ENCODE measurements at places on chromosomes 7 and 10.

DNA sequence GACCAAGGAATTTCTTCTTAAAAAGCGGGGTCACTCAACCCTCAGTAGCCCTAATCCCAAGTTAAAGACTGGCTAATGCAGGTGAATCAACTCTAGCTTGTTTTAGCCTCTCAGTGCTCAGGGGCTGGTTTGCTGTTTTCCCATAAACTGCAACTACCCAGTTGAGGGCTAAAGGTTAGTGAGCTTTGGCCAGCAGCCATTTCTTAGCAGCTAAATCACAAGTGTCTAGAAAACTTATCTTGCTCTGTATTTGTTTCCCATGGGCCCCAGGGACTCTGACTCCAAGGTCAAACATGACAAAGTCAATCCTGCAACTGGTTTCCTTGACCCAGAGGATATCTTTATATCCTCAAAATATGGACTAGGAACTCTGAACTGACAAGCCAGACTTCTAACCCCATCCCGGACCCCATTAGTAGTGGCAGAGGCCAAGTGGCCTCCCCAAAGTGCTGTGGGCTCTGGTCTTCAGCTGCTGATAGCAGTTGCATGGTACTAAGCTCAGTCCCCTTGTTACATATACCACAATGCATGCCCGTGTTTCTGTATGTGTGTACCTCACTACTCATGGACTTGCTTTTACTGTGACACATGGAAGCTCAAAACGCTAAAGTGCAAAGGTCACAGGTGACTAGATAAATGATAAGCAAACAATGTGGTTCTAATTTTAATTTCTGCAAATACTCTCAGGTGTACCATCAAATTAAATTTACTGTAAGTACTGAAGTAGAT, 793.0 kb upstream of the IGFBP3 start:
- DNase-seq: no peak

- no peak for DNase-seq
These were observed 34.5 kb downstream of the LYZL1 start for GRCh38 chr10:29323367-29323766.

- DNase-seq: no peak
These were observed 19.0 kb downstream of the GARS1 start for GRCh38 chr7:30613366-30614325.

- DNase-seq: peak; percentile 21
These were observed 1.2 kb downstream of the PTEN start for GRCh38 chr10:87864496-87865059.

- no peak for DNase-seq
These were observed 720.5 kb downstream of the GRID1 start for GRCh38 chr10:85645926-85646711.

DNA sequence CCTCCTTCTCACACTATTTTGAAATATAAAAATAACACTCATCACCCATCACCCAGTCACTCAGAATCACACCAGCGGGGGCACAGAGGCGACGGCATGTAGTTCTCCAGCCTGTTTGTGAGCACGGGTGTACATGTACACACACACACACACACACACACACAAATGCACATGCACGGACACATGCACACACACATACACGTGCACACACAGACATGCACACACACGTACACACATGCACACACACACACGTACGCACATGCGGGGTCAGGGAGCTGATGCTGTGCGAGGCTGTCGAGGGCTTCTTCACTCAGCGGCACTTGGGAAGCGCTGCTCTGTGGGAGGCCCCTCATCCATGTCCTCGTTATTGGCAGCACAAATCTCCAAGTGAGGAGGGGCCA, 178.8 kb downstream of the ELFN1 start:
- DNase-seq: no peak

DNA sequence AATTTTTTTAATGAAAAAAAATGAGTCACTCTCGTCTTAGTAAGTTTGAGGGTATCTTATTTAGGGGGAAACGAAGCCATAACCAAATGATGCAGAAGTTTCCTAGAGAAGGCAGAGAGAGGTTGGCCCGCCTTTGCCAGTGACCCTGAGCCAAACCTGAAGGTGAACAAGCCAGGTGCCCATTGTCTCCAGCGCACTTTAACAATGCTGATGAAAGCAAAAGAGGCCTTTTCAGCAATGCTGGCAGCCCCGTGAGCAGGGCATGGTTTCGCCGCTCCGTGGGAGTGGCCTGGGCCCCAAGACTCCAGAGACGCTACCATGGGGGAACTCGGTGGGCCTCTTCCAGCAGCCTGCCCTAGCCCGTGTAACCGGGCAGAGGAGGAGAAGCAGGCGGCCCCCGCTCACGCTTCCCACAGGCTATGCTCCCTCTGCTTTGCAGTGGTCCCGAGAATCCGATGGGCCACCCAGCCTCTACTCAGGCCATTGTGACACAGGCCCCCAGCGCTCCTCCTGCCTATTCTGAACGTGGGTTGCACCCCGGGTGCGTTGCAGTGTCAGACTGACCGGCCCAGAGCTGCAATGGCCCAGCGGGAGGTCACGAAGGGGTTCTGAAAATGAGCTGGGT, 14.0 kb upstream of the UNCX start:
- no peak for DNase-seq

GRCh38 chr7:139494835-139495579, 11.5 kb upstream of the KLRG2 start:
- no peak for DNase-seq

GRCh38 chr10:550665-551372, 138.6 kb downstream of the DIP2C start:
- no peak for DNase-seq

DNA sequence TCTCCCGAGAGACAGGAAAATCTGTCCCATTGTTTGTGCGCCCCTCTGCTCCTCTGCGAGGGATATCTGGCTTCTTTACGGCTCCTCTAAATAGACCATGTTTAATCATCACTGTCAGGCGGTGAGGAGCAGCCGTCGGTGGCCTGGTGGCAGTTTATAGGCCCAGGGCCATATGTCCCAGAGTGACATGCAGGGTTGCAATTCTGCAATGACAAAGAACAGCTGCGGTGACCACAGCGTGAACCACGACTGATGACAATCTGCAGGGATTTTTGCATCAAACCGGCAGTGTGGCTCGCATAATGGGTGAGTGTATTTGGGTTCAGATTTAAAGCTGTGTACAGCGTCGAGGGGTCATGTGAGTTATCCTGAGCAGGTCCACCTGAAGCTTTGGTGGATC, 41.5 kb downstream of the GATA3 start:
- no peak for DNase-seq

DNA sequence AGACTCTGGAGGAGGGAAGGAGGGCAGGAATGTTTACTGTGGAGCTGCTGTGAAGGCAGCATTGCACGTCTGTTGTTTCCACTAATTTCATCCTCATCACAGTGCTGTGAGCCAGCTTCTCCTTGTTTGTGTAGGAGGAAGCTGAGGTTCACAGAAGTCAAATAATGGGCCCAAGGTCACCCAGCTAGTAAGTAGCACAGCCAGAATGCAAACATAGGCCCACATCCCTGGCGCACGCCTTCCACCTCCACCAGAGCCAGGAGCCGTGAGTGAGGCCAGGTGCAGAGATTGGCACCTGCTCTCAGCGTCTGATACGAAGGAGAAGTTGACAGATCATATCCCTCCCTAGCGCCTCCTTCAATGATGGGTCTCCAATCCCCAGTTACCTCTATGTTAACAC, 93.6 kb downstream of the HTR5A start:
- DNase-seq: no peak

DNA sequence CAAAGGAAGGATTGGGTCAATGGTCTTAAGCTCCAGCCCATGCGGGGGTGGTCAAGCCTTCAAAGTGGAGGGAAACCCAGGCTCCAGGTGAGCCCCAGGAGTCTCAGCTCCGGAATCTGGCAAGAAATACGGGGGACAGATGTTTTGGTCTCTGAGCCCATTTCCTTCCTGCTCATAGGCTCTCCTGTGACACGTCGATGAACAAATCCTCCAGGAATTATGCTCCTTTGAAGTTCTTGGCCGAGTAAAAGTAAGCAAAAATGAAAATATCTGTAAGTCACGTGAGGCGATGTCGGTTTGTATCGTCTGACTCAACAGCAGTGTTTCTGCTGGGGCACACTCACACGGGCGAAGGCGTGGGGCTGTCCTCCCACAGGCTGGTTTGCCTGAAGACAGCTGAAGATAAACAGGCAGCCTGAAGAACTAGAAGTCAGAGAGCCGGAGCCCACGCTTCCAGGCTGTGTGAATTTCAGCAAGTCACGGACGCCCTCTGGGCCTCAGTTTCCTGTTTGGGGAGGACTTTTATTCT, 52.6 kb upstream of the SMNDC1 start:
- no peak for DNase-seq

- no peak for DNase-seq
These were observed 21.5 kb downstream of the BUB3 start for GRCh38 chr10:123175389-123176387.

DNA sequence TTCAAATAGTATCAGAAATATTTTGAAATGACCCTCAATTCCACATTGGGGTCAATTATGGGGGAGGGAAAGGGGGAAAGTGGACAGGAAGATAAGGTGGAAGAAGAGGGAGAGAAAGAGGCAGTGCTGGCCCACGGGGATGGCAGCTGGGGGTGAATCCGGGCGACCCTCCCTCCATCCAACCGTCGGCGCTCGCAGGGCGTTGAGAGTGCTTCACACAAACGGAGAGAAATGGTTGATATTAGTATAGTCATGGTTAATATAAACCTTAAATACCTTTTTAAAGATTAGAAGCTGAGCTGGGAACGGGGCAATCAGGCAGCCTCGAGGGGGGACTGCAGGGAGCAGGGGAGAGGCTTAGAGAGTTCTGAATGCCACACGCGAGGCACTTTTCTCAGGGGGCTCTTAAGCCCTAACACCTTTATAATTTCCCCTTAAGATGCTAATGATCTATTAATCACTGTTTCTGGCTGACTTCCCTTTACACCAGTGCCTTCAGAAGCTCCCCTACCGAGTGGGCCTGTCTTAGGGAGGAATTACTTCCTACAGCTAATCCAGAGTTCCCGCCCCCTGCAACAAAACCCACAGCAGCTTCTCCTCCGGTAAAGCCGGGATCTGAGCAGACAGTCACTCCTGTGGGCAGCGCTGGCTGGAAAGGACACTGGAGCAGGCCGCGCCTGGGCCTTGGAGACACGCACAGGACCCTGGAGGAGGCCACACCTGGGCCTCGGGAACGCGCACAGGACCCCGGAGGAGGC, 39.5 kb downstream of the PRKAG2 start:
- no peak for DNase-seq

- no peak for DNase-seq
These were observed 801.2 kb upstream of the ZWINT start for GRCh38 chr10:57162231-57162630.

Measured in midbrain (tissue), 1 donor.